M059J (cell line): ENCODE measurements at places on chromosomes 11 and 22. TPM values are rescaled to one million over a fixed set of nuclear protein-coding genes. Genes with fewer than 3 reads are reported as not detected.

- DNase-seq = peak; percentile 81
Measured at GRCh38 chr11:34358258-34358727, 483 bp upstream of the ABTB2 start.

- peak; percentile 73 for DNase-seq
Measured at GRCh38 chr11:119337581-119338317, 2.9 kb downstream of the C1QTNF5 start.

CATSPER1 gene
- total RNA-seq = 1.6 TPM in 2 replicates

MUC6 gene
- total RNA-seq = not detected in 2 replicates

- DNase-seq = peak; percentile 70
Measured at GRCh38 chr11:130908770-130909625, 7.3 kb downstream of the SNX19 start.

DNA sequence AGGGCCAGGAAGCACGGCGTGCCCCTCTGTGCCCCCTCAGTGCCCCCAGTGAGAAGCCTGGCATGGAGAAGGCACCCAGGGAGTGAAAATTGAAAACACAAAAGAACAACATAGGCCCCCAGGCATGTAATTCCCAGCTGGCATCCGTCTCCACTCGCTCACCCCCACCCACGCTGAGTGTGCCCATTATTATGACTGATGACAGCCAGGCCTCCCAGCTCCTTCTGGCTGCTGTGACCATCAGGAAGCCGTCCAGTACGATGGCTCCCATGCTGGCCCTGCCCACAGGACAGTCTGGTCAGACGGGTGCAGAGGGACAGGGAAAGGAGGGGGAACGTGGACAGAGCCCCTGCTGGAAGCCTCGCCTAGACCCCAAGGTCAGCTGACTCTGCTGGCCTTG is 30.1 kb downstream of the ELFN2 start:
- DNase-seq = no peak

DNA sequence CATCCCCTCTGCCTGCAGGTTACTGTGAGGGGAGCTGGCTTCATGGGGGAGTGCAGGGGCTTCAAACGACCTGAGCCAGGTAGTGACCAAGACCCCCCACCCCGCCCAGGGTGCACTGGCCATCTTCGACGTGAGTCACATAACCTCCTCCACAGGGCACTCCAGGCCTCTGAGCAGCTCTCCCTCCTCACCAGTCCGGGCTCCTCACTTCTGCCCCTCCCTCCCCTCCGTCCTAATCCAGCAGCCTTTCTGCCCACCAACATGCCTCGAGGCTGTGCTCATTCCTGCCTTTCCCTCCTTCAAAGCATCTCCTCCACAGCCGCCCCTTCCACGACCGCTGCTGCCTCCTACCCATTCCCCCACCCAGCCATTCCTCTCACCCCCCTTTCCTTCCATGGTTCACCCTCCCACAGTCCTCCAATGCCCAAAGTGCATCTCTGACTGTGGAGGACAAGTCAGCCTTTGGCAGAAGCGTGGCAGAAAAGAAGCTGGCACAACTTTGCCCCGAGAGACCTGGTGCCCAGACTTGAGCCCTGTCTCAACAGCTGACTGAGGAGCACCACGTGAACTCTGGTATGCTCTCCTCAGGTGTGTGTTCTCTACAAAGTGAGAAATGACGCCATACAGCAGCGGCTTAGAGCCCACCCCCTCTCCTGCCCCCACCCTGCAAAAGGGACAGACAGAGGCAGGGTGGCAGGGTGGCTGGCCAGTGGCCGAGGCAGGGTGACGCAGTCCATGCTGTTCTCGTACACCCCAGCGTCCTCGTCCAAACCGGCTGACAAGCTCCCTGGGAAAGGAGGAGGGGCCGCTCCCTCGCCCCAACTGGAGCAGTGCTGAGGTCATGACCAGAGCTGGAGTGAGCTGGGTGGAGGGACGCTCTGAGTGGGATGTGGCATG is 30.4 kb downstream of the OPCML start:
- no peak for DNase-seq

DNA sequence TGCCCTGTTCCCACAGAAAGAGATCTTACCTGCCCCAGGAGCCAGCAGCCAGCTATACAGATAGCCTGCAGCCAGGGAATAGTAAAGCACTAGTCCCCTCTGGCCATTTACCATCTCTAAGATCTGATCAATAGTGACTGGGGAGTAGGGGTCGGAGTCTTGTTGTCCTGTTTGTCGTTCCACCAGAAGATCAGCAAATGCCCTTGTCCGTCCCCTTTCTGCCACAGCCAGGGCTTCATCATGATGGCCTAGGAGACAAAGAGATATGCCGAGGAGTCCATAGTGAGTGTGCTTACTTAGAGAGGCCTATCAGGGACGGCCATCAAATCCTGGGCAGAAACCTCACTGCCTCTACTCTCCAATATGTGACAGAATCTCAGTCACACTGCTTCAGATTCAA is 177.1 kb upstream of the PITPNB start:
- no peak for DNase-seq

DNA sequence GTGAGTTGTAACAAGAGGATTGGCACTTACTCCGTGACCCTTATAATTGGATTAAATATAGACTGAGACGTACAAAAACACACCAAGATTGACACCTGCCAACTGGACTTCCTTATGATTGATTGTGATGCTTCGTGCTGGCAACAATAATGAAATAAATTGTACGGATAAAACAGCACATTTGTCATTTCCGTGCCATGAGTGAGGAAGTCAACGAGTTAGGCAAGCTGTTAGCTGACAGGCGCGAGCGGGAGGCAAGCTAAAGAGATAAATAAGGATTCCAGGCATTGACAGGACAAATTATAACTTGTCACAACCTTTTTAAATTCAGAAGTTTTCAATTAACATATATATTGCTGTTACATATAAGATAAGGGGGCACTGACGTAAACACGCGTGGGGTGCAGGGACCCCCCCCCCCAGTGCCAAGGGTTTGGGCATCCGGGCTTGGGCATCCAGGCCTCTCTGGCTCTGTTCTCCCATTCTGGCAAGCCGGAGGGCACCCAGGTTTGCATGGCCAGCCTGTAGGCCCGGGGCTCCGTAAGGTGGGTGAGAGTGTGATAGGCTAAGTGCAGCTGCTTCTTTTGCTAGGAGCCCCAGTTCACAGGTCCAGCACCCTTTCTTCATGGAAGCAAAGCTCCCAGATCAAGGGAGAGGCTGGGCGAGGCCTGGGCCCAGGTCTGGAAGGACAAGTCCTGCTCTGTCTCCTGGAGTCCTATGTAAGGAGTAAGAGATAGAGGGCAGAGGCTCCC is 11.2 kb upstream of the PAX6 start:
- DNase-seq = no peak

TNNT3 gene
- total RNA-seq = not detected in 2 replicates

OR52A1 gene
- not detected in 2 replicates for total RNA-seq

SLC25A18 gene
- total RNA-seq = 0.71 and 0.81 TPM in 2 replicates

GRCh38 chr11:48051217-48051830 is 71.0 kb downstream of the PTPRJ start:
- DNase-seq = no peak

DNA sequence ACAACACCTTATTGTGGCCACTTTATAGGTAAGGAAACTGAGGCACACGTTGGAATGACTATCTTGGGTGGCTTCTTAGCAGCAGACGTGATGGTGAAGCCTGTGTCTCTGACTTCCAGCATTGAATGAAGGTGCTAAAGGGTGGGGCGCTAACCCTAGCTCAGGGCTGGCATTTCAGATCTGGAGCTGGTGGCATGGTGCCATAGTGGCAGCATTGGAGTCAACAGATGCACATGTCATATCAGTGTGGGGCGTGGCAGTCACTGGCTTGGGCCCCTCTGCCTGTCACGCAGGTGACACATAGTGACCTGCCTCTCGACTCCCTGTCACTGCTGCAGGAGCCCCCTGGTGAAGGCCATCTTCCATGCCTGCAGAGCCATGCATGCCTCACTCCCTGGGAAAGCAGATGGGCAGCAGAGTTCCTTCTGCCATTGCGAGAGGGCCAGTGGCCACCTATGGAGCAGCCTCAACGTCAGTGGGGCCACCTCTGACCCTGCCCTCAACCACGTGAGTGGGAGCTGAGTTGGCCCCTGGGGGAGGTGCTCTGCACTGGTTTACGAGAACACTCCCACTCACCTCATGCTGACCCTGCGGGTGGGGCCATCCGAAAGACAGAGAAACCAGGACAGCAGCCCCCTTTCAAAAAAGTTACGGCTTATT is 14.8 kb downstream of the SHISA8 start:
- no peak for DNase-seq

GRCh38 chr11:42657169-42657568 is 654.6 kb upstream of the API5 start:
- DNase-seq = no peak

HPX gene
- not detected in 2 replicates for total RNA-seq

GRCh38 chr22:49168219-49168813 is 659.4 kb downstream of the BRD1 start:
- DNase-seq = no peak

- no peak for DNase-seq
Measured at GRCh38 chr11:48134221-48134922, 82.2 kb upstream of the OR4B1 start.

- DNase-seq = no peak
Measured at GRCh38 chr11:57599381-57599780, 1.9 kb downstream of the SERPING1 start.

GRCh38 chr22:39183991-39184585 is 31.6 kb upstream of the CBX7 start:
- no peak for DNase-seq

- DNase-seq = peak; percentile 69
Measured at GRCh38 chr11:101010899-101011298, 118.7 kb downstream of the PGR start.

- no peak for DNase-seq
Measured at GRCh38 chr11:26587073-26587472, 15.0 kb upstream of the MUC15 start.

DNA sequence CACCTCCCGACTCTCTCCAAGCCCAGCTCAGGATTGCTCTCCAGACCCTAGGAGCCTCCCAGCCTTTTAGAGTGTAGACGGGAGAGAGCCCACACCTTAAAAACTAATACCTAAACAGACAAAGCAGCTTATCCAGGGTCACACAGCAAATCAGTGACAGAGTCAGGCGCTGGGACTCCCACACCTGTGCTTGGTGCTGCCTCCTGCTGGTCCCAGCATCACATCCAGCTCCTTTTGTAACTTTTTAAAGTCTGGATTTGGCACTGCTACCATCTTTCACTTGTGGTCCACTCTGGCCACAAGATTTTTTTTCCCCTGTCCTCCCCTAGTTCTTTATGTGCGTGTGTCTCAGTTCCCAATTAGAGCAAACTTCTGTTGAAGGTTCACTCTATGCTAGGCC is 4.7 kb downstream of the ANO1 start:
- DNase-seq = no peak

GAB4 gene
- total RNA-seq = not detected in 2 replicates

- DNase-seq = peak; percentile 96
Measured at GRCh38 chr22:29344137-29344536, 28.6 kb upstream of the RASL10A start.

GPR83 gene
- total RNA-seq = 0.02 TPM in 1 of 2 replicates, not detected in the other

GGT5 gene
- total RNA-seq = not detected in 2 replicates

DNA sequence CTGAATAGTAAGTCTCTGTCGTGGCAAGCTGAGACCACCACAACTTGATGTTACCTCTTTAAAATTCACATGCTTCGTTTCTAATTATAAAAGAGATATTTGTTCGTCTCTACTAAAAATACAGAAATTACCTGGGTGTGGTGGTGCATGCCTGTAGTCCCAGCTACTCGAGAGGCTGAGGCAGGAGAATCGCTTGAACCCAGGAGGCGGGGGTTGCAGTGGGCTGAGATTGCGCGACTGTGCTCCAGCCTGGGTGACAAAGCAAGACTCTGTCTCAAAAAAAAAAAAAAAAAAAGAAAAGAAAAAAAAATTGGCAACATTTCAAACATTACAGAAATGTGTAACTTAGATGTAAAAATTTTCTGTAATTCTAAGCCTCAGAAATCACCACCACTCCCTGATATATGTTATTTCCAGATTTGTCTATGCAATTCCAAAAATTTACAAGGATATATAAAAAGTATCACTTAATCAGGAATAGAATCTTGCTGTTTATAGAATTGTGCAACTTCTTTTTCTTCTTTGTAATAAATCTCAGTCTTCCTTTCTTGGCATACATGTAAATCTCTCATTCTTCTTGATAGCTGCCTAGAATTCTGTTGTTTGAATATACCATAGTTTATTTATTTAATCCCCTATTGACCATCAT is 37.3 kb downstream of the C11orf96 start:
- DNase-seq = no peak

TBX10 gene
- total RNA-seq = not detected in 2 replicates

GRCh38 chr11:2699185-2699530 is 636 bp downstream of the KCNQ1OT1 start:
- DNase-seq = peak; percentile 48

DNA sequence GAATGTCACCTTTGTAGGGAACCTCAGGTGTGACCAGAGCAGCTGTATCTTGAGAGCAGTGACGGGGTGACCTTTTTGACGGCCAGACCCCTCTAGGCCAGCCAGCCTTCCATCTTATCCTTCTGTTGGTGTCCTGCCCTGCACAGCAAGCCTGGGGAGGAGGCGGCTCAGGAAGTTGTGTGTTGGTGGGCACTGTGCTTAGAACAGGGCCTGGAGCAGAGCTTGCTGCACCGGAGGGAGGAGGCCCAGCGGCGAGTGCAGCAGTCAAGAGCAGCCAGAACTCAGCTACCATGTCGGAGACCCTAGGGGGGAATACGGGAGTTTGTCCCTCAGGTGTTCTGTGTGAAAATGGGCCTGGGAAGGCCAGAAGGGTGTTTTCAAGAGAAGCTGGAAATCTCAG is 129.4 kb downstream of the OSBP2 start:
- no peak for DNase-seq

C11orf87 gene
- total RNA-seq = 0.02 and 0.34 TPM in 2 replicates

PHOX2A gene
- not detected in 2 replicates for total RNA-seq

DNA sequence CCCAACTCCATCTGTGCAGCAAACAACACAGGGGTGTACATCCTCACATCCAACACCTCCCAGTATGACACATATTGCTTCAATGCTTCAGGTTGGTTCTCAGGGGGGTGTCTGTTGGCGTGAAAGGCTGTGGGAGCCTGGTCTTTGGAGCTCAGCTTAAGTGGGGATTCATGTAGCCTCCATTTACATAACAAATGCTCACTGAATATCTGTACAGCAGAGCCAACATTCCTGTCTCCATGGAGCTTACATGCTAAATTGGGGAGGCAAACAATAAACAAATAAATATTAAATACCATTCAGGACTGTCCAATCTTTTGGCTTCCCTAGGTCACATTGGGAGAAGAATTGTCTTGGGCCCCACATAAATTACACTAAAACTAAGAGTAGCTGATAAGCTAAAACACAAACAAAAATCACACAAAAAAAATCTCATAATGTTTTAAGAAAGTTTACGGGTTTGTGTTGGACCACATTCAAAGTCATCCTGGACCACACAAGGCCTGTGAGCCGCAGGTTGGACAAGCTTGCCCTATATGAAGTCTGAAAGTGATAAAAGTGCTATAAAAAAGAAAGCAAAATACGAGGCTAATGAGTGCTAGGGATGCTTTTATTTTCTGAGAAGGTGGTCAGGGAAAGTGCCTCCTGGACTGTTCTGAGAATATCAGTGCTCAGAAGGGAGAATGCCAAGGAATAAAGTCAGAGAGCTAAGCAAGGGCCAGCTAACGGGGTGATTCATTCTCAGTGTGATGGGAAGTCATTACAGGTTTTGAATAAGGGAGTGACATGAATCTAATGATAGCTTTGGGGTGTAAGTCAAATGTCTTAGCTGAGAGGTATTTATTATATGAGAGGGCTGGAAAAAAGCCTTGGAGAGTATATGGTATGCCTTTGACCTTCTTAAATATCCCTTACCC is 41.6 kb downstream of the CD44 start:
- DNase-seq = peak; percentile 88

- no peak for DNase-seq
Measured at GRCh38 chr11:63906585-63906984, 10.4 kb downstream of the RCOR2 start.
